ENCODE measurements at places on chromosomes 11 and 22.

DNA sequence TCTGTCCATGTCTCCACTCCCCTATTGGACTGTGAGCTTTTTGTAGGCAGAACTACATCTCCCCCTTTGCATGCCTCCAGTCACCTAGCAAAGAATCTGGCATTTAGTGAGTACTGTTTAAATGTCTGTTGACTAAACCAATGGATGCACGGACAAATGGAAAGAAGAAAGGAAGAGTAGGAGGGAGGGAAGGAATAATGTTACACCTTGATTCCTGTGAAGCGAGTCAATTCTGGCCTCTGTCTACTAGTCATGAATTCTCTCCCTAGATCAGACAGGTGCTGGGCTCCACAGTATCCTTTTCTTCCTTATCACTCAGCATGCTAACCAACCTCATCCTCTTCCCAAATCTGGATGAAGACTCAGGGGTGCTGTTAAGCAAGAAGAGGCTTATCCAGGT, 33.6 kb downstream of the GALNT18 start:
- DNase-seq, result no peak

- DNase-seq, result peak; percentile 74
These were observed at the start of gene PDE3B for GRCh38 chr11:14643697-14644225. PDE3B (plus strand) TSS chr11:14643804; CDS start chr11:14644076, 272 bp downstream.

- no peak for DNase-seq
These were observed 18.1 kb downstream of the BTG4 start for GRCh38 chr11:111494040-111494439.

DNA sequence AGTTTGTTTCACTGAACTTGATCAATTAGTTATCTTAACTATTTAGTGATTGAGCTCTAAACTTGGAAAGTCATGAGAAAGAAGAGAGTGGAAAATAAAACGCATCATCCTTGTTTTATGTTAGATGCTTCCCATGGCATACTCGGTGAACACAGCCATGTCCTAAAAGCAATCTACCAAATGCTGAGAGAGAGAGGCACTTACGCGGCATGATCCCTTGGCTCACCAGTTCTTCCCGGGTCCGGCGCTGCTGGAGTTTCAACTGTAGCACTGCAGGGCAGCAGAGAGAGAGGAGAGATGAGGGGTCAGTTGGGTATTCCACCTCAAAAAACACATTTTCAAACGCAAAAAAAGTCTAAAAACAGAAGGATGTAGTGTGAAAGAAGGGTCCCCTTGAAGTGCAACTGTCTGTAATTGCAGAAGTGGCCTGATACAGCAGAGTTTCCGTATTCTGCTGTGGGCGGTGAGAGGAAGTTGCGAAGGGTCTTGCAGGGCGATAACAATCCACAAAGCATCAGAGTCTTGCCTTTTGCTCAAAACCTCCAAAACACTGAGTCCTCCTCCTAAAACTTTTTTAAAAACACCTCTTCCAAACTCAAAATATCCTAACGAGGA, 92.7 kb downstream of the SGSM3 start:
- DNase-seq, result no peak

GRCh38 chr11:123260511-123261211, 65.6 kb upstream of the CLMP start:
- DNase-seq, result no peak

- no peak for DNase-seq
These were observed 10.8 kb downstream of the DNAL4 start for GRCh38 chr22:38783095-38783615.

DNA sequence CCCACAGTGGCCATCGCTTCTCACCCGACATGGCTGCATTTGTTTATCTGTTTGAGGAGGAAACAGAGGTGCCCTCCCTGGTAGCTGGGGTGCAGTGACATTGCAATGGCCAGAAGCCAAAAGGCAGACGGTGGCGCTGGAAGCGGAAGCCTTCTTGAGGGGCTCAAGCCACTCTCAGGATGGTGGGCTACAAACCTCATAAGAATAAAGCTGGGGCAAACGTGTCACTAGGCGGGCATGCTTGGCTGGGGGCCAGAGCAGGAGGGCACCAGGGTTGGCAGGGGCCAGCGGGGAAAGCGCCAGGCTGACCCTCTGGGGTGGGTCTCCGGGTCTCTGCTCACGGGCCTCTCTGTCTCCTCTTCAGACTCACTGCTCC, 12.6 kb downstream of the TNNT3 start:
- DNase-seq, result peak; percentile 10

DNA sequence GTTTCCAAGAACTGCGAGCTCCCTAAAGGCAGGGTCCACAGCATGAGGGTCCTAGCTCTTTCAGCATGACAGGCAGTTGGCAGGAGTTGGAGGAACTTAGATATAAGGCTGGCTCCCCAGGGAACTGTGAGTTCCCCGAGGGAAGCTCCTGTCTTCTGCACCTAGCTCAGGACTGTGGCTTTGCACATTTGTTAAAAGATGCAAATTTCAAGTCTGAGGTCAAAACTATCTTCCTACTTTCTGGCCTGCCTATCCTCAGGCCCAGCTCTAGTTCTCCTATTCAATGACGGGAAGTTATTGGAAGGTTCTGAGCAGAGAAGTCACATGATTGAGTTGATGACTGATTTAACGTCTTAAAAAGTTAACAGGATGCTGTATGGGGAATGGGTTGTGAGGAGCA, 11.7 kb upstream of the UCP3 start:
- no peak for DNase-seq

DNA sequence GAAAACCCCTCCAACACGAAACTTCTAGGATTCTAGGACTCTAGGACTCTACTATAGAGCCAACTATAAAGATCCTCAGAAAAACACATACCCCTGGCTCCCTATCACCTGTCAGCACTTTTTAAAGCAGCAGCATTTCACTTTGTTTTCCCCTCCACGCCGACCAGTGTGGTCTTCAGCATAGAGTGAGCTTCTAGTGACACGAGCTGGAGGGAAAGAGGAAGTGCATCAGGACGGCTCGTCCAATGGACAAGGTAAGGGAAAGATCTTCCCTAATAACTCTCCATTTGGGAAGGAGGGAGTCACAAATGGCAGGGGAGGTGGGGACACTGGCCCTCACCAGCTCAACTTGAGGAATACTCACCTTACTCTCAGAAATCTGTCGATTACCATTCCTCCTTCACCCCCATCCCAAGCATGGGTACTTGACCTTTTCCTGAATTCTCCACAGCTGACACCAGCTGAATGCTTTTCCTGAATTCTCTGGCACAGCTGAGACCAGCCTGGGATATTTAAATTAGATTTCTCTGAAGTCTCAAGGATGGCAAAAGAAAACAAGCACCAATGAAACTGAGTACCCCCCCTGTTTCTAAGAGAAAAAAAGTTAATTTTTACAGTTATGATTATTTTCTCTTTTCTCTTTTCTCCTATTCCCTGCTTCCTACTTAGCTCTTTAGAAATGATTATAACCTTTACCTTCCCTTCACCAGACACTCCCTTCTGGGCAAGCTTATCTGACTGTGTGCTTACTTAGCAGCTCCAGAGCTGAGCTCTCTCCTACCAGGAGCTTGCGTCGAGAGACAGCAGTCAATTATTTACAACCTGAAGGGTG, 33.3 kb upstream of the NNMT start:
- peak; percentile 81 for DNase-seq

GRCh38 chr22:47125603-47126002, 363.2 kb downstream of the TBC1D22A start:
- peak; percentile 55 for DNase-seq

DNA sequence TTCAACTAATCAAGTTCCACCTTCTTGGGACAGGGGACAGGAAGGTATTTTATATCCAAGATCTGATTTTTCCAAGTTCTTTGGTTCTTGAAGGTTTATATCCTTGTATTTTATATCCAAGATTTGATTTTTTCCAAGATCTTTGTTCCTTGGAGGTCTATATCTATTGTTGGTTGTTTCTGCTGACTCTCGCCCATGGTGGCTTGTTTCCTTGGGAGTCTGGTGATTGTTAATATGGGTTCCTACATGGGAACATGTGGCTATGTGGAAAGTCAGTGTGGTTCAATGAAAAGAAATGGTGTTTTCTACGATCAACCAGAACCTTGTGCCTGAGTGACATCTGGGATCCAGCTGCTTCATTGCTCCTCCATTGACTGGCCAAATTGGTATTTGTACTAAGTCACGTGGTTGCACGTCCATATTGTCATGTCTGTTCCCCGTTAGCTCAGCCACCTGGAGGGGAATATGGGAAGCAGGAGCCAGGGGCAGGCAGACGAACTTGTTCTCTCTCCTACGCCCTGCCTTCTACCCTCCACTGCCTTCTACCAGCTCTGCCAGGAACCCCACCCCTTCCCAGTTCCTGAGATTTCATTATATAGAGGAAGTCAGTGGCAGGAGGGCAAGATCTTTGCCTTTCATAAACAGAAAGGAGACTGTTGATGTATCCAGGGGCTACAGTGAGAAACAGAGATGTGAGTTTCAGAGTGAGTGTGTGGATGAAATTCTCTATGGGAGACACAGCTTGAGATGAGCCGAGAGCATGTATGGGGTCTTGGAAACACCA, 11.1 kb upstream of the CSF2RB start:
- DNase-seq, result no peak

DNA sequence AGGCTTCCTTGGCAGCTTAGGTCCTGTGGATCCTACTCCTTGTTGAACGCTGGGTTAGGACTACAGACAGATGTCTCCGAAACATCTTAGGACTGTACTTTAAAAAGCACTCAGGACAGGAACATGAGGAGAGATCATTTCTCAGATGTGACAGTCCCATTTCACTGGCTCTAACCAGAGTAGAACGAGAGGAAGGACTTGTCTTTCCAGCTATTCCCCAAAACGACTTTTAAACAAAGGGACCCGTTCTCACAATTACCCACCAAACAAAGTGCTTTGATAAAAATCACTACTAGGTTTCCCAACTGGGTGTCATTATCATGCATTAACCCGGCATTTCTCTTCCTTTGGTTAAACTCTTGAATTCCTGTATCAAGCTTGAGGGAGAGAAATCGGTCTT, 84.7 kb upstream of the BARX2 start:
- no peak for DNase-seq
